MM.1S (cell line): ENCODE measurements at places on chromosomes 12 and 14.

DNA sequence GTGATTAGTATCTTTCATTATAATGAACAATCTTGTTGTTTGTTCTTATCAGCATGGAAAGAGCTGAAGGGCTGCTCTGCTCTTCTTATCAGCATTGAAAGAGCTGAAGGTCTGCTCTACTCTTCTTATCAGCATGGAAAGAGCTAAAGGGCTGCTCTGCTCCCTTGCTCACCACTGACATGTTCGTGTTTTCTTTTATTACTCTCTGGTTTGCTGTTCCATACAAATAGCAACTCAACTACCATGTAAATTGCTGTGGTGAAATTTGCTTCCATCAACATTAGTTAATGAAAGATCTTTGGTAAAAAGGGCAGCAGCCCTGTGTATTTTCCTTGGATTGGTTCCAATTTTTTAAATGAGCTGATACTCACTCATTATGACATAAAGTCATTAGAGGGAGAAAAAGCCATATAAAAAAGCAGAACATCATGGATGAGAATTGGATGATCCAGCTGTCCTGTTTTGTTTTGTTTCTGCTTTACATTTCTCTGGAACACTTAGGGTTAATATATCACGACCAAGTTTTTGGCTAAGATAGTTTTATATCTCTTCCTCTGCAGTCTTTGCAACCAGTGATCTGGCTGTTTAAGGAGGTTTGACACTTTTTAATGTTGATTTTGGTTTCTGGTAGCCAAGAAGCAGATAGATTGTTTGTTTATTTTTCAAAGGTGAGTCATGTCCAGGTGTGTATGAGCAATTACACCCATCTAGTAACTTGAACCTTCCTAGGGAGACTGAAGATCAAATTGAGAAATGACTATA lies 356.6 kb downstream of the CEP128 start:
- H3K4me3 ChIP-seq, result no peak overlapping the region
- H3K4me1 ChIP-seq, result no peaks in the 10 kb centered on the region
- no peak overlapping the region for H3K27ac ChIP-seq
- DNase-seq, result no peak
- no peaks in the 10 kb centered on the region for H3K36me3 ChIP-seq
- H3K27me3 ChIP-seq, result no peaks in the 10 kb centered on the region

DNA sequence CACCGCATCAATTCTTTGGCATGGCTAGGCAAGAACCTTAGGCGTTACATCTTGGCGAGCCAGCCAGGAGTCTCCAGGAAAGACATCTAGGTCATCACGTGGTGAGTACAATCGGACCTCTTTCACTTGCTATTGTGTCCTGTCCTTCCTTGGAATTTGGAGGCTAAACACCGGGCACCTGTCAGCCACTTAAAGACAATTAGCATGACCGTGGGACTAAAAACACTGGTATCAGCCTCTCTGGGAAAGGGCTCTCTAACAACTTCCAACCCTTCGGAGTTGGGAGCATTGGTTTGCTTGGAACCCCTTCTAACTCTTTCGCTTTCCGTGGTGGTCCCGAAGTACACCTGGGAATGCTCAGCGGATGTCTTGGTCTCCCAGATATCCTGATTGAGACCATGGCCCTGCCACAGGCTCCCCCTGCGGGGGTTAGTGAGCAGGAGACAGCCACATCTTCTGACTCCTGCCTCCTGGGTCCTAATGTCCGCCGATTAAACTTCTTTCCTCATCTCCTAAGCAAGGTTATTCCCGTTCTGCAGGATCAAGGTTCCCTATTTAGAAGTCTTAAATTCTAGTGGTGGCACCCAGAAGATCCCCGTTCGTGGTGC lies 971.7 kb downstream of the FSCB start:
- H3K4me1 ChIP-seq, result no peaks in the 10 kb centered on the region
- no peak overlapping the region for H3K27ac ChIP-seq
- H3K36me3 ChIP-seq, result no peaks in the 10 kb centered on the region
- no peaks in the 10 kb centered on the region for H3K27me3 ChIP-seq

DNA sequence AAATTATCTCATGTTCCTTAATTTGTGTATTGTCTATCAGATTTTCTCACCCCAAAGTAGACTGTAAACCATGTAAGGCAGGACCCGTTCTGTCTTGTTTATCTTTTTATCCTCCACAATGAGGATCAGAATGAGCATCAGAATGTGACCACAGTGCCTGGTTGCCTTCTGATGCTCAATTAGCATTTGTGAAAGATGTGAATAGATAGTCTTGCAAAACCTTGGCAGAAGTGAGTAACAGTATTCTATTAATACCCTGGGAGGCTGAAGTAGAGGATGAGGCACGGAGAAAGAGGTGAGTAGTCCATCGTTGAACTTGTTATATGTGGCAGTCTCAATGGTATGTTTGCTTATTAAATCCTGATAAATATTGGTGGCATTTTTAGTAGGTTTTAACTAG lies 781.4 kb downstream of the NRXN3 start:
- DNase-seq, result no peak
- no peaks in the 10 kb centered on the region for H3K27me3 ChIP-seq
- H3K36me3 ChIP-seq, result no peaks in the 10 kb centered on the region
- H3K4me3 ChIP-seq, result no peak overlapping the region
- no peaks in the 10 kb centered on the region for H3K4me1 ChIP-seq

GRCh38 chr12:76020281-76020680 lies 11.3 kb downstream of the PHLDA1 start:
- H3K27ac ChIP-seq, result no peak overlapping the region
- H3K4me3 ChIP-seq, result no peak overlapping the region
- H3K4me1 ChIP-seq, result no peaks in the 10 kb centered on the region
- H3K27me3 ChIP-seq, result no peaks in the 10 kb centered on the region

GRCh38 chr12:129615001-129615400 lies 288.8 kb downstream of the TMEM132D start:
- no peaks in the 10 kb centered on the region for H3K27me3 ChIP-seq
- no peak overlapping the region for H3K27ac ChIP-seq
- H3K4me1 ChIP-seq, result no peaks in the 10 kb centered on the region
- no peaks in the 10 kb centered on the region for H3K36me3 ChIP-seq

GRCh38 chr12:107491856-107492255 lies 193.7 kb upstream of the PWP1 start:
- DNase-seq, result no peak
- H3K27ac ChIP-seq, result no peak overlapping the region
- H3K4me3 ChIP-seq, result no peak overlapping the region
- H3K4me1 ChIP-seq, result no peaks in the 10 kb centered on the region
- H3K27me3 ChIP-seq, result no peaks in the 10 kb centered on the region
- no peaks in the 10 kb centered on the region for H3K36me3 ChIP-seq

- H3K4me3 ChIP-seq, result no peak overlapping the region
- DNase-seq, result no peak
- H3K4me1 ChIP-seq, result peaks cover 8% of the 10 kb centered on the region; the same call in 1 of the 2 replicates
Measured at GRCh38 chr12:131091413-131091975, 137.8 kb downstream of the ADGRD1 start.

- DNase-seq, result no peak
- no peaks in the 10 kb centered on the region for H3K36me3 ChIP-seq
- H3K4me3 ChIP-seq, result no peak overlapping the region
- H3K4me1 ChIP-seq, result no peaks in the 10 kb centered on the region
- no peak overlapping the region for H3K27ac ChIP-seq
- no peaks in the 10 kb centered on the region for H3K27me3 ChIP-seq
Measured at GRCh38 chr12:11638315-11638916, 11.1 kb upstream of the ETV6 start.

DNA sequence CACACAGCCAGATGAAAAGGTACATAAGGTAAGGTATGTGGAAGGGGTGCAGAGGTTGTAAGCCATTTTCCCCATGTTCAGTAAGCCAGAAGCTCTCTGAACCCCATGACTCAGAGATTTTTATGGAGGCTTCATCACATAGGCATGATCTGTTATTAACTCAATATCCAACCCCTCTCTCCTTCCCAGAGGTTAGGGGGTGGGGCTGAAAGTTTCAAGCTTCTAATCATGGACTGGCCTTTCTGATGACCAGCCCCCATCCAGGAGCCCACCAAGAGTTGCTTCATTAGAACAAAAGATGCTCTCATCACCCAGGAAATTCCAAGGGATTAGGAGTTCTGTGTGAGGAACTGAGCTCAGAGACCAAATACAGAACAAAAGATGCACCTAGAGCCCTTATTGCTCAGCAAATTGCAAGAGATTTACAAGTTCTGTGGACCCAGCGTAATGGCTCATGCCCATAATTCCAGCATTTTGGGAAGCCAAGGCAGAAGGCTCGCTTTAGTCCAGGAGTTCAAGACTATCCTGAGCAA lies 103.2 kb upstream of the DAAM1 start:
- DNase-seq, result no peak
- no peaks in the 10 kb centered on the region for H3K36me3 ChIP-seq
- no peaks in the 10 kb centered on the region for H3K27me3 ChIP-seq
- no peak overlapping the region for H3K27ac ChIP-seq

- no peaks in the 10 kb centered on the region for H3K27me3 ChIP-seq
- no peak overlapping the region for H3K27ac ChIP-seq
- H3K36me3 ChIP-seq, result no peaks in the 10 kb centered on the region
- no peak for DNase-seq
- H3K4me1 ChIP-seq, result peaks cover 13% of the 10 kb centered on the region
Measured at GRCh38 chr12:57736741-57737466, 1.6 kb downstream of the AGAP2 start.

- H3K4me1 ChIP-seq, result peaks cover 22% of the 10 kb centered on the region
- no peaks in the 10 kb centered on the region for H3K36me3 ChIP-seq
- H3K4me3 ChIP-seq, result no peak overlapping the region
- no peak for DNase-seq
Measured at GRCh38 chr12:112924986-112925385, 13.3 kb upstream of the OAS3 start.

DNA sequence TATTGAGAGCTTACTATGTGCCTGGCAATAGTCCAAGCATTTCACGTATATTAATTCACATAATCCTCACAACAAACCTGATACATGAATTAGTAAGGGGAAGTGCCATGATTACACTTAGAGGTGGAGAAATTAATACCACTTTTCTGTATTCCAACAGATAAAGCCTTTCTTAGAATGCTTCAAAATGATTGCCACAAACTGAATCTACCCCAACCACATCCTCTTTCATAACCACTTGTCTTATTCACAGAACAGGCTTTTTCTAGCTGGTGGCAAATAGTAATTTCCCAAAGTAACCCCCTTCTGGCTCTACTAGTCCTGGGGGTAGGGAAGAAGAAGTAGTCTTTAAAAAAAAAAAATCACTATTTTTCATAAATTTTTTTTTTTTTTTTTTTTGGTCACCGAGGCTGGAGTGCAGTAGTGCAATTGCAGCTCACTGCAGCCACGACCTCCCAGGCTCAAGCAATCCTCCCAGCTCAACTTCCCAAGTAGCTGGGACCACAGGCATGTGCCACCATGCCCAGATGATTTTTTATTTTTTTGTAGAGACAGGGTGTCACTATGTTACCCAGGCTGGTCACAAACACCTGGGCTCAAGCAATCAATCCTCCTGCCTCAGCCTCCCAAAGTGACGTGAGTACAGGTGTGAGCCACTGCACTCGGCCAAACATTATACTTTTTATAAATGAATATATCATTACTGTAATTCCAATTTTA lies 59.0 kb upstream of the ARID2 start:
- H3K4me3 ChIP-seq, result no peak overlapping the region
- no peaks in the 10 kb centered on the region for H3K36me3 ChIP-seq
- H3K27me3 ChIP-seq, result peaks cover 38% of the 10 kb centered on the region

DNA sequence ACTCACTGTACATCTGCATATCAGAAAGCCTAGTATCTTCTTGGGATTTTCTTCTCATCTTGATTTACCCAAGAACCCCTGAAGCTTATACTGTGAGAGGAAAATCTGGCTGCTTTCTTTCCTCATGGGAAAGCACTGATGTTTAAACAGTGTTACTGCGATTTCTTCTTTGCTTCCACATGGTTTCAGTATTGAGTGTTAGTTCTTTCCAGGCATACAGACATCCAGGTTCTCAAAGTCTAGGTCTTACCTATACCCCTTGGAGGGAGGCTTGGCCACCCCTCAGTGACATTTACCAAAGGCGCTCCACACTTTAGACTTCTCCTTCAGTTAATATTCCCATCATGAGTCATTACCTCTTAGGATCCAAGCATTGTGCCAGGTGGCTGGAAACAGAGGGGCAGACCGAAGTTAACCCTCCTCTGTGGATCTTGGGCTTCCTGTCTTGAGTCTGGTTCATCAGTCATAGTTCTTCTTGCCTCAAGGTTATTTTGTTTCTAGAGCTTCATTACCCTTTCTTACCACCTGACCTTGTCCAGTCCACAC lies 79.1 kb downstream of the TMEM117 start:
- H3K36me3 ChIP-seq, result no peaks in the 10 kb centered on the region
- H3K27ac ChIP-seq, result no peak overlapping the region
- no peaks in the 10 kb centered on the region for H3K27me3 ChIP-seq
- H3K4me1 ChIP-seq, result no peaks in the 10 kb centered on the region
- no peak overlapping the region for H3K4me3 ChIP-seq

GRCh38 chr14:73753887-73754795 lies 40.0 kb upstream of the PNMA1 start:
- no peaks in the 10 kb centered on the region for H3K27me3 ChIP-seq
- no peak overlapping the region for H3K4me3 ChIP-seq
- no peaks in the 10 kb centered on the region for H3K36me3 ChIP-seq
- H3K27ac ChIP-seq, result no peak overlapping the region

DNA sequence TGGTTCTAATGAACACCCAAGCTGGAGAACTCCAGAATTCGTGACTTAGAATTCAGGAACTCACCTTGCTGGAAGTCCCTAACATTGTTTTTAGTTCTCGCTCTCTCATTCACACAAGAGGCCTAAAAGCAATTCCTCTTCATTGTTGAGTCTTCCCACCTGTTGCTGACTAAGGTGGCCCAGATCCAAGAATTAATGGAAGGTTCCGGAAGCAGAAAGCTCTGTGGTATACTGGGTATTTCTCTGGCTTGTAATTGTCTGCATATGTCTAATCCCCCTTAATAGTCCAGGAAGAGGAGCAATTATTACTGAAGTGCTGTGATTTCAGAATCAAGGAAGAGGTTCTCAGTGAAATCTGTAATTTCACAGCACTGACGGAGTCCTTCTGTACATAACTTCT lies 31.4 kb downstream of the TMEM233 start:
- H3K4me1 ChIP-seq, result no peaks in the 10 kb centered on the region
- H3K27me3 ChIP-seq, result no peaks in the 10 kb centered on the region
- no peak overlapping the region for H3K4me3 ChIP-seq
- no peaks in the 10 kb centered on the region for H3K36me3 ChIP-seq

- H3K27me3 ChIP-seq, result no peaks in the 10 kb centered on the region
- H3K4me3 ChIP-seq, result no peak overlapping the region
- H3K36me3 ChIP-seq, result no peaks in the 10 kb centered on the region
- peaks cover 17% of the 10 kb centered on the region for H3K4me1 ChIP-seq
- DNase-seq, result no peak
- H3K27ac ChIP-seq, result no peak overlapping the region
Measured at GRCh38 chr12:54385251-54385914, 850 bp upstream of the ZNF385A start.
